ENCODE measurements at places on chromosomes 2 and 18.

DNA sequence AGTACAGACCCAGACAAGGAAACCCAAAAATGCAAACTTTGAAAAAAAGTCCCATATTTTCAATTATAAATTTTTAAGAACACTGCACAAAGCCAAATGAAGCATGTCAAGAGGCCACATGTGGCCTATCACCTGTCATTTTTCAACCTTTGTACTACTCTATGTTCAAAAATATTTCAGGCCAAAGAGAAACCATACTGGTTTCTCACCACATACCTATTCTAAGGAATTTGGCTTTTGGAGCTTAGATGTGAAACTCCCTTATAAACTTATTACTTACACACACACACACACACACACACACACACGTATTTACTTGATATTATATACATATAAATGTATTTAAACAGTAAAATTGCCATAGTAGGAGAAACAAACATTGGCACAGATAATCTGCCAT, 338.7 kb downstream of the TXNL1 start:
- DNase-seq = no peak

GRCh38 chr2:74625658-74626425, 22.3 kb downstream of the M1AP start:
- DNase-seq = no peak

GRCh38 chr18:75456199-75456631, 28.7 kb upstream of the SMIM21 start:
- DNase-seq = no peak

- DNase-seq = no peak
Measured at GRCh38 chr2:124668161-124668560, 643.1 kb downstream of the CNTNAP5 start.

DNA sequence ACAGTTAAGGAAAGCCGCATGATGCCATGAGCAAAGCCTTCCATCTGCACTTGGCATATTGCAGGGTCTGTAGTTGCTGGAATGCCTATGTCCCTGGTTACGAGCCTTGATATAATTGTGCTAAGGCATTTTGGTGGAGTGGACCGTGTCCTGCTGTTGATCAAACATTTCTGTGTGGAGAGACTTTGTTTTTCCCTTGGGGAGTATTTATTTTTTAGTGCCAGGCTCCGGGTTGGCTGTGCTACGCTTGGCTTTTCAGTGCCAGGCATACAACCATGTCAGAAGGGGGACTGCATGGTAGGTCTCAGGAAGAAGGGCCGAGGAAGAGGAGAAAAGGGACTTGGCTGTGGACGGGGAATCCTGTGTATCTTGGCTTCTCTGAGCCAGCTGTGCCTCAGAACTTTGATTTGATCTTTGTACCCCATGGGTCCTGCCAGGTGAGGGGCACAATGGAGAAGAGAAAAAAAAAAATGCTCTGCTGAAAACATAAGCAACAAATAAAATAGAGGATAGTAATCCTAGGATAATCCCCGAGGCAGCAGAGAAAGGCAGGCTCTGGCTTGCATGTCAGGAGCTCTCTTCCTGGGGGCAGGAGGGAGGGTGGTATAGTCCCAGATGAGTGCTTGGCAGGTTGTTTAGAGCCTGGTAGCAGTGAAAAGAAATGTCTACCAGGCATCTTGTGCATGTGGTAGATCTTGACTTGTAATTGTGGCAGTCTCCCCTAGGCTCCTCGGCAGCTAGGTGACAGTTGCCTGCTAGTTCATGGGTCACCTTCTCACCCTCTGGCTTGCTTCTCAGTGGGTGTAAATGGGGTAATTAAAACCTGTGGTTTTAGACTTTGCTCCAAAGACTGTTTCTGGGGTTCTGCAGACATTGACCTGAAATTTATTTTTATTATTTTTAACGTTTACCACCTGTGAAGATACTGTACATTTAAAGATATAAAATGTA, 233.0 kb downstream of the NEDD4L start:
- DNase-seq = no peak

GRCh38 chr2:37560863-37561614, 110.4 kb downstream of the CDC42EP3 start:
- DNase-seq = no peak

DNA sequence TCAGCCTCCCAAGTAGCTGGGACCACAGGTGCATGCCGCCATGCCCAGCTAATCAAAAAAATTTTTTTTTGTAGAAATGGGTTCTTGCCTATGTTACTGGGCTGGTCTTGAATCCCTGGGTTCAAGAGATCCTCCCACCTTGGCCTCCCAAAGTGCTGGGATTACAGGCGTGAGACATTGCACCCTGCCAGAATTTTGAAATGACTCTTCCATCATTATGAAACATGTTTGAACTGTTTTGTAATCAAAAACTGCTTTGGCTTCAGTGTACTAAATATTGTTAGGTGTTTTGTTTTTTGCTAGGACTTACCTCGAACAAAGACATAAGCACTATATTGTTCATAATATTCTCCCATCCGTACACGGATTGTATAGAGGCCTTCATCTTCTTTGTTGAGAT, 55.8 kb downstream of the MYOM1 start:
- no peak for DNase-seq

DNA sequence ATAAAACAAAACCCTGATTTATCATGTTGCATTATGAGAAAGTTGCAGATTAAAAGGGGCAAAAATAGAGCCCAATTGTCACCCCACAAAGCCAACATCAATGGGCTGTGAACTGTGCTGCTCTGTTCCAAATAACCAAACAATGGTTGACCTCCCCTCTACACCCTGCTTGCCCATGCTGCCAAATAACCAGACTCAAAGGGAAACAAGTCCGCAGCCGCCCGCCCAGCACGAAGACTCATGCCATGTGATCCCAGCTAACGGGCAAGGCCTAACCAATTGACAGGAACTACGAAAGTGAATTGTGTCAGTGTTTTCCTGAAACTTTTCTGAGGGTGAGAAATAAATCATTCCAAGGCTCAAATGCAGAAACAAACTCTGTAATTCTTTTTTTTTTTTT, 97.9 kb upstream of the RIOK3 start:
- DNase-seq = no peak

- no peak for DNase-seq
Measured at GRCh38 chr18:5955861-5956260, 60.5 kb upstream of the TMEM200C start.

- DNase-seq = no peak
Measured at GRCh38 chr18:78713726-78714125, 265.9 kb upstream of the SALL3 start.

DNA sequence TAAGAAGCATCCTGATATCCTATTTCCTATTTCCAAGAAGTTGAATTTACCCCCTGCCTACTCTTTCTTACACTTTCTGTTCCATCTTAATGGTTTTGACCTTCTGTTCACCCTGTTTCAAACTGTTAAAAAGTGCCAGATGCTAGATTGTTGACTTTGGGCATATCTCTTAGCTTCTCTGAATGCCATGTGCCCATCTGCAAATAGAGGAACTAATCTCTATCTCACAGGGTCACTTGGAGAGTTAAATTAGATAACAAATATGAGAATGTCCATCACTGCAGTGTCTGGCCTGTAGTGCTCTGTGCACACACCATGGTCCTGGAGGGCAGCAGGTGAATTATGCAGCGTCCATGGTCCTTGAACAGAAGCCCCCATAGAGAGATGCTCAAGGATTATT, 83.8 kb downstream of the LRATD1 start:
- DNase-seq = no peak

DNA sequence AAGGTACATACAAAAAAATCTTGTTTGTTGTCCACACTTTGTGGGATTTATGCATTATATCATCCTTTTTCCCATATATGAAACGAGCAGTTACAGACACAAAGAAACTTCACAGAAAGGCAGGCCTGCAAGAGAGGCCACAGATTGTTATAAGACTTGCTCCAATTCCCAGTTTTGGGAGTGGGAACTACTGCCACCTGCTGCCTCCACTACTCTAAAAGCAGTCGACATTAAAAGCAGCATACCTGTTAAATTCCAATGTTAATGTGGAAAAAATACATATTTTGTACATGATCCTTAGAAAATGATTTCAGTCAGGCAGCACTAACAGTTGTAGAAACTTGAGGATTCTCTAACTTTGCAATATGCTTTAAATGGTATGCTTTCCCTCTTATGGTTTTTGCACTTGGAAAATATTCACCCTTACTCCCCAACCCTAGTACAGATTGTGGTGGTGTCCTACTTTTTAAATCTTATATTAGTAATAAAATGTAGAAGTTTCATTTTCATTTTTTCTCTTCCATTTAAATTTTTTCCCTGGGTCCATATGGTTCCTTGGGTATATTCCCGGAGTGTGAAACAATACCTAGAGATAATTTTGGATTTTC, 37.9 kb downstream of the SLC38A11 start:
- DNase-seq = no peak

DNA sequence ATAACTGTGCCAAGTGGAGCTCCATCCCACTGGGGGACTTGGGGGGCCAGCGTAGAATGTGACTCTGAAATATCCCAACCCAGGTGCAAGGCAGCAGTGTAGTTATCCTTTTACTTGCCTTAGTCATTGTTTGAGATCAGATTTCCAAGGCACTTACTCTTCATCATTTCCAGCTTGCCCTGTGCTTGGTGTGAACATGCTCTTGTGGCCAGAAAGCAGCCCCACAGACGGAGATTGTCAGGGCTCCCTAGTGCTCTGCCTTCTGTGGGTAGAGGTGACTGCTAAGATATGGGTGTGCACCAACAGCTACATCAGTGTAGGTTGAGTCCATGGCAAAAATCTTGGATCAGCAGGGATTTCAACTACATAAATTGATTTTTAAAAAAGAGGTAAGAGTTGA, 2010.0 kb upstream of the PIK3C3 start:
- DNase-seq = no peak

Data from stimulated activated CD4-positive, alpha-beta T cell treated with anti-CD3 and anti-CD28 coated beads, Interleukin-12 subunit alpha, Interleukin-12 subunit beta, amount 100 ng/mL, for 24 hours (primary cell).